Stimulated activated CD8-positive, alpha-beta memory T cell treated with anti-CD3 and anti-CD28 coated beads, Interleukin-2, amount 100 ng/mL, for 48 hours (primary cell): ENCODE measurements at places on chromosomes 16 and 17.

DNA sequence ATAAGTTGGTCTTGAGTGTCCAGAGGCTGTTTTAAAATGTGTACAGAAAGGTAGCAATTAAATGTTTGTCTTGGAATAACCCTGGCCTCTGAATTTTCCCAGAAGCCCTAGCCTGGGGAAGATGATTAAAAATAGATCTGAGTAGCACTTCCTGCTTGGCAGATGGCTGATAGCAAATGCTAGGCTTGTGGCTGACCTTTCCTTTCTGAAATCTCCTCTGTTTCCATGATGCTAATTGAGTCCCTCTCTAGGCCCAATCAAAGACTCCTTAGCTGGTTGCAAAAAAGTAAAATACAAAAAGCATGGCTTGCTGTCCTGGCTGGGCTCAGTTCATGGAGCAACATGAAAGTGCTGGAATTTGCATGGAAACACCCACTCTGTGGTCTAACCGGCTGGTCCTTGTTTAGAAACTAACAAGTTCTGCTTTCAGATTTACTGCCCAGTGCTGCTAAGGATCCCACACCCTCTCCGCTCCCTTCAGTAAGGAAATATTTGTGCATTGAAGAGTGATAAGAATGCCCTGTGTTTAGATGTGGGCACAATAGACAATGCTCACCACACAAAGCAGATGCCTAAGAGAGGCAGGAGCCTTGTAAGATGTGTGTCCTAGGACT is 40.8 kb downstream of the YPEL2 start:
- DNase-seq, result no peak

DNA sequence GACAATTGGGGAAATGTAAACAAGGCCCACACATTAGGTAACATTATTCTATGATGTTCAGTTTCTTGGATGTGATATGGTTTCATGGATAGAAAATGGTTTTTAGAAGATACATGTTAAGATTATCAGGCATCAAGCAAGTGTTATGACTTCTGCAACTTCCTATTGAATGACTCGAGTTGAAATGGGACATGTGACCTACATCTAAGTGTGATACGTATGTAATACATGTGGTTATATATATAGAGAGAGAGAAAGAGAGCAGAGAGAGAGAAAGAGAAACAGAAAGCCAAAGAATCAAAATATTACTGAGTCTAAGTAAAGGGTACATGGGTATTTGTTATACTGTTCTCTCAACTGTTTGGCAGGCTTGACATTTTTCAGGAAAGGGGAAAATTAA is 1.7 kb downstream of the TMEM170A start:
- no peak for DNase-seq

- DNase-seq, result no peak
Observed at GRCh38 chr16:4744555-4745273, 10.4 kb downstream of the DNAAF8 start.

DNA sequence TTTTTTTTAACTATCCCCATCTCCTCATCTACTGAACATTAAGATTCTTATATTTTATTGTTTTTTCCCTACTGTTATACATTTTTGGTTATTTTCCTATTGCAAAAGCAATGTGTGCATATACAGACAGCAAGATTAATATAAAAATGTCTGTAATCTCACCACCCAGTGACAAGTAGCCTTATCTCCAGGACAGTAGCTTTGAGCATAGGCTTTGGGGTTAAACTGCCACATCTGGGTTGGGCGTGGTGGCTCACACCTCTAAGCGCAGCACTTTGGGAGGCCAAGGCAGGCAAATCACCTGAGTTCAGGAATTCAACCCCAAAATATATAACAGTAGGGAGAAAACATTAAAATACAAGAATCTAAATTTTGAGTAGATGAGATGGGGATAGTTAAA is 27.4 kb upstream of the SSTR2 start:
- no peak for DNase-seq

GRCh38 chr17:5097101-5097834 is 14.4 kb downstream of the ZNF232 start:
- no peak for DNase-seq

GRCh38 chr16:12176051-12176450 is 199.5 kb downstream of the SNX29 start:
- no peak for DNase-seq
